ENCODE measurements at places on chromosomes 13 and 19.

- DNase-seq, result no peak
Observed at GRCh38 chr13:77489566-77490337, 45.8 kb upstream of the SCEL start.

GRCh38 chr13:23271331-23271730 is 90.6 kb downstream of the SGCG start:
- no peak for DNase-seq

GRCh38 chr19:3146677-3147100 is 10.9 kb downstream of the GNA15 start:
- DNase-seq, result no peak

GRCh38 chr13:106656186-106656585 is 88.2 kb upstream of the ARGLU1 start:
- no peak for DNase-seq

DNA sequence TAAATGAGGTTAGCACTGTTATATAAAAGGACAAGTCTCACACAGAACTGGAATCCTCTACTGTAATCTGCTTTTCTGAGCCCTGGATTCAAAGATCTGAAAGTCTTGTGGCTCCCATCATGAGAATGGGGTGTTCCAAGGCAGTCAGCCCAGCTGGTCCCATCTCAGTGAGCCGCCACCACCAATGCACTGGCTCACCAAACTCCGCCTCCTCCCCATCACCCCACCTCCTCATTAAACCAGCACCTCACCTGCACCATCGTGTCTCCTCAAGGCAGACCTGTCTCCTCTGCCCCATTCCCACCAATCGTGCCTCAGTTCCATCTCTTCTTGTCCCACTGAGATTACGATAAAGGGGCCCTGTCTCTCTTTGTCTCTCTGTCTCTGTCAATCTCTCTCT is 166.7 kb downstream of the USP12 start:
- DNase-seq, result no peak

DNA sequence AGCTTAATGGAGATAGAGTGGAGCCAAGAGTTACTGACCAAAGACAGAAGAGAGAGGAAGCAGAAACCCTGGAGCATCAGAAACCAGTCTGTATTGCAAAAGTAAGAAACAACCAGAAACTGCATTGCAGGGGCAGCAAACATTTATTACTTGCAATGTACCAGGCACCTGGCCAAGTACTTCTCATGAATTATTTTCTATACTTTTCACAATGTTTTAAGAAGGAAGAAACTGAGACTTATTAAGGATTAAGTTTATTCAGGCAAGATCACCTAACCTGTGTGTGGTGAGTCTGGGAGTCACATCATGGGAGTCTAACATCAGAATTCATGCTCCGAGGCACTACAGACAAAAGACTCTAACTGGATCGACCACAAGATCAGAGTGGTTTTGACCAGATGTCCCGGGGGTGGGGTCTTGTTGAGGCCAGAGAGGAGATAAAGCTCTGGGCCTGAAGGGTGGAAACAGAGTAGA is 47.4 kb downstream of the TNFRSF19 start:
- DNase-seq, result peak; percentile 28

Measured in H4 (cell line).